ENCODE measurements at places on chromosomes 16 and 17. TPM values are rescaled to one million over a fixed set of nuclear protein-coding genes. Genes with fewer than 3 reads are reported as not detected.

Gene BOLA2B
- total RNA-seq = 178 TPM

Gene SLC5A11
- 0.13 TPM for total RNA-seq

Gene ZNF750
- not detected for total RNA-seq

Gene THUMPD1
- 36.2 TPM for total RNA-seq

Gene HOXB7
- 44.0 TPM for total RNA-seq

Gene UNC119
- 44.7 TPM for total RNA-seq

Gene ZSCAN10
- 0.21 TPM for total RNA-seq

Gene CASKIN1
- 4.5 TPM for total RNA-seq

Gene SRL
- total RNA-seq = not detected

- H3K4me1 ChIP-seq = no peaks in the 10 kb centered on the region
- H3K27ac ChIP-seq = no peak overlapping the region
- H3K4me3 ChIP-seq = no peak overlapping the region
- no peaks in the 10 kb centered on the region for H3K36me3 ChIP-seq
- DNase-seq = no peak
Measured at GRCh38 chr17:37884516-37884915, 39.7 kb upstream of the TBC1D3K start.

DNA sequence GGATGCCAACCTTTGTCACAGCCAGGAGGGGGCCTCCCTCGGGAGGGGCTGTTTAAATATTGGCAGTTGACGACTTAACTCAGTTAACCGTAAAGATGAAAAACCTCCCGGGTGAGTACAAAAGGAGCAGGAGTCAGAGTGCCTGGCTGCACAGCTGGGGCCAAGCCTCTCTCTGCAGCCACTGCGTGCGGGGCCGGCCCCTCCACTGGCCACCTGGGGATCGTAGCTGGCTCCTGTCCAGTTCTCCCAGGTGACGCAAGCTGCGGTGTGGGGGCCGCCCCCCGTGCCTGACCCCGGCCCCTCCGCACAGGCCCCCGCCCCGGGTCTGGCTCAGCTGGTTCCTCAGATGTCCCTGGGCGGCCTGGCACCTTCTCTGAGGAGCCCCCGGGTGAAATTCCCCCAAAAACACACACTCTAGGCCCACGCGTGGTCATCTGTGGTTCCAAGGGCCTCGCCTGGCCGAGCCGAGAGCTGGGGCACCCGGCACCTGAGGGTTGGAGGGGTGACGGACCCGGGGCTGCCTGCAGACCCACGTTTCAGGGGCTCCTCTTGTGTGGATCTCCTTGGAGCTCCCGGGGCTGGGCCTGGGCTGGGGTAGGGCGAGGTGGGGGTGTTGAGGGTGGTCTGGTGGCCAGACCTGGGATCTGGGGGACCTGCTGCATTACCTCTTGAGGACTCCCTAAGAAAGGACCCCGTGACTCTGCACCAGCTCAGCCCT lies 7.4 kb upstream of the CACNA1H start:
- DNase-seq = no peak
- no peak overlapping the region for H3K27ac ChIP-seq
- H3K4me3 ChIP-seq = no peak overlapping the region
- H3K36me3 ChIP-seq = no peaks in the 10 kb centered on the region
- peaks cover 8% of the 10 kb centered on the region for H3K4me1 ChIP-seq

- no peaks in the 10 kb centered on the region for H3K27me3 ChIP-seq
- H3K27ac ChIP-seq = no peak overlapping the region
- H3K36me3 ChIP-seq = no peaks in the 10 kb centered on the region
- no peaks in the 10 kb centered on the region for H3K4me1 ChIP-seq
- no peak for DNase-seq
Measured at GRCh38 chr17:53475002-53475401, 347.7 kb upstream of the KIF2B start.

GRCh38 chr16:58031016-58031800 lies 5.7 kb downstream of the MMP15 start:
- no peaks in the 10 kb centered on the region for H3K36me3 ChIP-seq
- no peak for DNase-seq
- no peak overlapping the region for H3K4me3 ChIP-seq
- H3K27ac ChIP-seq = no peak overlapping the region
- no peaks in the 10 kb centered on the region for H3K4me1 ChIP-seq

DNA sequence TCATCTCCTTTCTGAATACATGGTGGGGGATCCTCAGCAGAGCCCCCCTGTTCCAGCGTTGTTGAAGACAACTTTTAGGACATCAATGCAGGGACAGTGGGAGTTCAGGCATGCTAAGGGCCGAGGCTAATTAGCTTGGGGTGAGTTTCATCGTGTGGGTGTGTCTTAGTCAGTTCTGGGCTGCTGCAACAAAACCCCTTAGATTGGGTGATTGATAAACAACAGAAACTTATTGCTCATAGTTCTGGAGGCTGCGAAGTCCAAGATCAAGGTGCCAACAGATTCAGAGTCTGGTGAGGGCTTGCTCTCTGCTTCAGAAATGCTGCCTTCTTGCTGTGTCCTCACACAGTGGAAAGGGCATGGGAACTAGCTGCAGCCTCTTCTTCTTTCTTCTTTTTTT lies 214.0 kb downstream of the NTN1 start:
- no peak overlapping the region for H3K4me3 ChIP-seq
- H3K27me3 ChIP-seq = no peaks in the 10 kb centered on the region
- no peak overlapping the region for H3K27ac ChIP-seq
- peaks cover under 1% of the 10 kb centered on the region for H3K4me1 ChIP-seq
- DNase-seq = no peak

DNA sequence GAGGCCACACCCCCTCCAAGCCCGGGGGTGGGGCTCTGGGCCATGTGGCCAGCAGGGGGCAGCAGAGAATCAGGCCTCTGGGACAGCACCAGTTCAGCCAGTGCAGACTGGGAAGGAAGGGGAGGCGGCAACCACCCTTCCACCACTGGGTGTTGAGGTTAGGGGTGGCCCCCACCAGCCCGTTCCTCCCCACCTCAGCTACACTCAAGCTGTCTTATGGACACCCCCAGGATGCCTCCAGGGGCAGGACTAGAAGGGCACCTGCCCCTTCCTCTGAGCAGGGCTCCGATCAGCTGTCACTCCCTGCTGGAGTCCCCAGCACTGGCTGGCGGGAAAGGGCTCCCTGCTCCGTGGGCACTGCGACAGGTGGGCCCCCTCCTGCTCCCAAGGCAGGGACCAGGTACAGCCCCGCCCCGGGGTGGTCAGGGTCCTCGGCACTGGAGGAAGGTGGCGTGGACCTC lies 21.8 kb downstream of the KATNB1 start:
- H3K36me3 ChIP-seq = no peaks in the 10 kb centered on the region
- no peaks in the 10 kb centered on the region for H3K4me1 ChIP-seq
- no peaks in the 10 kb centered on the region for H3K27me3 ChIP-seq
- no peak overlapping the region for H3K4me3 ChIP-seq
- no peak for DNase-seq
- no peak overlapping the region for H3K27ac ChIP-seq

GRCh38 chr17:64024215-64024654 lies 3.8 kb upstream of the ICAM2 start:
- H3K4me1 ChIP-seq = no peaks in the 10 kb centered on the region
- H3K4me3 ChIP-seq = no peak overlapping the region
- H3K36me3 ChIP-seq = no peaks in the 10 kb centered on the region
- H3K27me3 ChIP-seq = no peaks in the 10 kb centered on the region

GRCh38 chr17:77697480-77698400 lies 260.8 kb upstream of the TNRC6C start:
- H3K4me1 ChIP-seq = no peaks in the 10 kb centered on the region
- no peak for DNase-seq
- no peak overlapping the region for H3K27ac ChIP-seq
- H3K36me3 ChIP-seq = no peaks in the 10 kb centered on the region

DNA sequence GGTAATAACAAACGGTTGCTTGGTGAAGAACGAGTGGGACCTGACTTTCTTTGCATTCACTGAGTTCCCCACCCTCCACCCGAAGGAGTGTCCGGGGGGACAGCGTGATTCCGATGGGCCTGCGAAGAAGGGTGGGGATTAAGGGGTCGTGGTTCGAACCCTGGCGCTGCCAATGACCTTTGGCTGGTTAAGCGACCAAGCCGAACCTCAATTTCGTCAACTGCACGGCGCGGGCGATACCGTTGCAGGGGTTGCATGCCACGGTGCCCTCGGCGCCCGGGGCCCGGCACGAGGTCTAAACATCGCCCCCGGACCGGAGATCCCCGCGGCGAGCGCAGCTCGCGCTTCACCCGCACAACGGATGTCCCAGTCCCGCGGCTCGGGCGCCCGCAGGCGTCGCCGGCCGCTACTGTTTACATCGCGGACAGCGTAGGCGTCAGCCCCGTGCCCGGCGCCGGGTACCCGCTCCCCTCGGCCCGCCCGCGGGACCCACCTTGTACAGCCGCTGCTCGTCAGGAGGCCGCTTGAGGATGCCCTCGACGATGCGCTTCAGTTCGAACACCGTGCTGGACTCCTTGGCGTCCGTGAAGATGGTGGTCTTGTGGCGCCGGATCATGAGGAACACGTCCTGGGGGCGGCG lies 460 bp downstream of the ELOB start:
- H3K27ac ChIP-seq = peak overlapping the region; percentile 98
- H3K4me1 ChIP-seq = peaks cover 46% of the 10 kb centered on the region
- H3K27me3 ChIP-seq = no peaks in the 10 kb centered on the region
- H3K36me3 ChIP-seq = peaks cover 7% of the 10 kb centered on the region
- DNase-seq = no peak
- H3K4me3 ChIP-seq = peak overlapping the region; percentile 93

DNA sequence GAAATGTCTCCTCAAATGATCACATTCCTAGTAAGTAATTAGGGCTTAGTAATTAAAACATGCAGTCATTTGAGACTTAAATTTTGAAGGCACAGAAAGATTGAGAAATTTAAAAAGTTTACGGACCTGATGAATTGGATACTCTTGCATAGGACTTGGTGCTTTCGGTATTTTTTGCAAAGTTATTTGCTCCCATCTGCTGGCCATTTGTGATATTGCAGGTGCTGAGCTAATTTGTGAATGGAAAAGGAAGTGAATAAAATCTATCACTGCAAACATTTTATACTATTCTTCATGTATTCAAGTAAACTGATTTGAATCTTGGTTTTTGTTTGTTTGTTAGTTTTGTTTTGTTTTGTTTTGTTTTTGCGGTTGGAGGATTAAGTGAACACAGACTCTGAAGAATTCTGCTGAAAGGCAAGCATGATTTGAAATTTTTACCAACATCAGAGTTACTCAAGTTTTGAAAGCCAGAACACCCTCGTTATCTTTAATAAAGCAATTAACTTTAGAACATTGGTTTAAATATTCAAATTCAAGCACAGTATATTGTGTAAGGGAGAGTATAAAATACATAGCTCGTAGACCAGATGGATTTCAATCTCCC lies 689.5 kb upstream of the RBFOX1 start:
- DNase-seq = peak; percentile 54
- peaks cover 26% of the 10 kb centered on the region for H3K27me3 ChIP-seq
- no peak overlapping the region for H3K4me3 ChIP-seq

DNA sequence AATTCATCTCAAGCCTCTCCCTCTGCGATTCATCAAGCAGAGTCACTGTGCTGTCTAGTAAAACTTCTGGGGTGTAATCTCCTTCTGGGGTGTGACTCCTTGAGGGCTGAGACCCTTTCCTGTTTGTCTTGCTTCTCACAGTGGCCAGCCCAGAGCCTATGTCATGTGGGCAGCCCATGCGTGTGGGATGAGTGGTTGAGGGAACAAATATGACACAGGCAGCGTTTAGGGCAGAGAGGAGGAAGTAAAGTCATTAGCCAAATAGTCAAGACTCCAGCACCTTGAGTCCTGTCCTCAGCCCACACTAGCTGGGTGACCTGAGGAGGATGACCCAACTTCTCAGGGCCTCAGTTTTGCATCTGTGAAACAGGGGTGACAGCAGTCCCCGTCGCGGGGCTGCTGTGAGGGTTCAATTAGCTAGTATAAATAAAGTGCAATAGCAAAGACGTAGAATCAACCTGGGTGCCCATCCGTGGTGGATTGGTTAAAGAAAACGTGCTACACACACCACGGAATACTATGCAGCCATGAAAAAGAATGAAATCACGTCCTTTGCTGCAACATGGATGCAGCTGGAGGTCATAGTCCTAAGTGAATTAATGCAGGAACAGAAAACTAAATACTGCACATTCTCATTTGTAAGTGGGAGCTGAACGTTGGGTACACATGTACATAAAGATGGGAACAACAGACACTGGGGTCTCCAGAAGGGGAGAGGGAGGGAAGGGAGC lies 4.5 kb upstream of the ITGAX start:
- no peaks in the 10 kb centered on the region for H3K27me3 ChIP-seq
- no peak for DNase-seq
- no peak overlapping the region for H3K4me3 ChIP-seq
- H3K36me3 ChIP-seq = no peaks in the 10 kb centered on the region

DNA sequence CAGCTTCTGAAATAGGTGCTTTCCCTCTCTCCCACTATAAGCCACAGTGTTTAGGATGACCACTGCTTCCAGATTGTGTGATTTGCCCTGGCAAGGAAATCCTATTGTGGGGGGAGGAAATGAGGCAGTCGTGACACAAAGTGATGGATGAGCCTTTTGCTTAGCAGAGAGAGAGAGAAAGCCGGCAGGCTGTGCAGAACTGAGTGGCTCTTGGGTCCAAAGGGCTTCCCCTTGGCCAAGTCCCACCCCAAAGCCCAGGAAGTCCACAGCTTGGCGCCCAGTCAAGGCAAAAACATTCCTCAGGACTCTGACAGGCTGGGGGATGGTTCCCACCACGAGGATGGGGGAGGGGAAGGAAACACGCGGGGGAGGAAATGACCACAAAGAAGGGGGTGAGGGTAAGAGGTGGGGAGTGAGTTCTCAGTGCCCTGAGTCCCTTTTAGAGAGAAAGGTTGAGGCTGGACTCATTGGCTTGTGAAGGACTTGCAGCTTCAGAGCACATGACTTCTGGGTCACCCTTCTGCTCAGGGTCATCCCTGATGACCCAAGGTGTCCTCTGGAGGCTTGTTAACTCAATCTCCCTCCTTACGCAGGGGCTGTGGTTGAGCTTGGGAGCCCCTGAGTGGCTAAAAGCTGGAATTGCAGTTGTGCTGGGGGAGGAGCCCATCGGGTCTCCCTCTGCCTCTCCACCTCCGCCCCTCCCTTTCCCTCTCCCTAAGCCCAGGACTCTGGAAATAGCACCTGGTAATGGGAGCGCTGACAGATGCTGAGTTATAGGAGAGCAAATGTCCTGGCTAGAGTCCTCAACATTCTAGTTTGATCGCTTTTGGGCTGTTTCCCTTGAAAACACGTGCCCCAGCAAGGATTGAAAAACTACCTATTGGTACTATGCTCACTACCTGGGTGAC lies 10.3 kb upstream of the MSL1 start:
- no peaks in the 10 kb centered on the region for H3K27me3 ChIP-seq
- no peaks in the 10 kb centered on the region for H3K36me3 ChIP-seq
- H3K4me1 ChIP-seq = peaks cover 47% of the 10 kb centered on the region
- H3K27ac ChIP-seq = peak overlapping the region; percentile 75
- DNase-seq = peak; percentile 75

- no peaks in the 10 kb centered on the region for H3K27me3 ChIP-seq
- DNase-seq = no peak
- no peak overlapping the region for H3K27ac ChIP-seq
- H3K4me3 ChIP-seq = no peak overlapping the region
Measured at GRCh38 chr17:63537001-63537400, 13.3 kb upstream of the DCAF7 start.

- no peak overlapping the region for H3K4me3 ChIP-seq
- H3K27ac ChIP-seq = no peak overlapping the region
- H3K36me3 ChIP-seq = no peaks in the 10 kb centered on the region
- no peaks in the 10 kb centered on the region for H3K4me1 ChIP-seq
- peaks cover 43% of the 10 kb centered on the region for H3K27me3 ChIP-seq
Measured at GRCh38 chr17:77696721-77697460, 261.6 kb upstream of the TNRC6C start.

GRCh38 chr16:66325717-66326376 lies 40.6 kb upstream of the CDH5 start:
- H3K27me3 ChIP-seq = no peaks in the 10 kb centered on the region
- H3K36me3 ChIP-seq = no peaks in the 10 kb centered on the region
- H3K27ac ChIP-seq = no peak overlapping the region
- H3K4me1 ChIP-seq = no peaks in the 10 kb centered on the region

Measured in Panc1 (cell line).